Spleen (tissue), 13 donors: ENCODE measurements at places on chromosomes 16 and 17. TPM values are rescaled to one million over a fixed set of nuclear protein-coding genes. Genes with fewer than 3 reads are reported as not detected.

DNA sequence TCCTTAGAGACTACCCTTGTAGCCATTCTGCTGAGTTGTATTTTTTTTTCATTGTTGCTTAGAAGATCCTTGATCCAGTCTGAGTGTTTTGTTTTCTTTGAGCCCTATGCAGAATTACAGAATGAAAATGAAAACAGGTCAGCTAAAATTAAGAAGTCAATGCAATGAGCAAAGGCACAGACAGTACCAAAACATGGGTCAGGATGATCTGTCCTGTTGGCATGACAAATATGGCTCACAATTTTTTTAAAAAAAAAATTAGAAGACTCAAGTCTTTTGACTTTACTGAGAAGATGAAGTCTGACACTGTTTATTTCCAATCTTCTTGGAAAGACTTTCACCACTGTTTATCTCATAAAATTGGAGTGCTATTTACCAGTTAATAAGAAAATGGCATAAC lies 32.4 kb downstream of the KCNJ16 start:
- no peaks in the 10 kb centered on the region for H3K27me3 ChIP-seq
- H3K36me3 ChIP-seq: no peaks in the 10 kb centered on the region
- H3K4me1 ChIP-seq: peaks cover 18% of the 10 kb centered on the region
- no peak overlapping the region for H3K27ac ChIP-seq
- DNase-seq: no peak

The ZNF652 gene
- total RNA-seq: 64.7 TPM

GRCh38 chr17:61221597-61222471 lies 177.8 kb upstream of the TBX2 start:
- H3K4me3 ChIP-seq: no peak overlapping the region
- DNase-seq: no peak
- peak overlapping the region; percentile 67 for H3K27ac ChIP-seq
- H3K4me1 ChIP-seq: peaks cover 35% of the 10 kb centered on the region
- no peaks in the 10 kb centered on the region for H3K36me3 ChIP-seq

The SLFN14 gene
- total RNA-seq: 0.52 TPM

DNA sequence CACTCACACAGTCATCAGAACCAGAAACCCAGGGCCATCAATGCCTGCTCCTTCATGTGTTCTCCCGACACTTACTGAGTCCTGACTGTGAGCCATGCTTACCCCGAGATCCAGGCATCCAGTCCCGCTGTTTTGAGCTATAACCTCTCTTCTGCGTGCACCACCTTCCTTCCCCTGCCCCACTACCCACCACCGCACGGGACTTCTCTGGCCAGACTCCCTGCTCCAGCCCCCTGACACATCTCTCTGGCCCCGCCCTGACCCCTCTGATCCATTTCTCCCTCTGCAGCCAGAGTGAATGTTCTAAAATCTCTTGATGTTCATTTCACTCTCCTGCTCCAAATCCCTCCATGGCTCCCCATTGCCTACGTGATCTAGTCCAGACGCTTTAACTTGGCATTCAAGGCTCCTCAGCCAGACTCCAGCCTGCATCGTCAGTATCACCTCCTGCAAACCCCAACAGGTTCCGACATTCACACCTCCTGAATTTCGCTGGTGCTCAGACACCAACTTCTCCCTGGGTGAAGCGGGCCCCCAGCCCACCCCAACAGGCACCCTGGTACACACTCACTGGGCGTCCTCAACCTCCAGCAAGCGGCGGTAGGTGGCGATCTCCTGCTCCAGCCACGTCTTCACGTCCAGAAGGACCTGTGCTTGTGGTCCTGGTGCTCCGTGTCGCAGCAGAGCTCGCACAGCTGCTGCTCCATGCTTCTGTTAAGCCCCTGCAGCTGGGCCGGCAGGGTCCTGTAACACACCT lies 3.1 kb upstream of the KRT17 start:
- DNase-seq: peak; percentile 58
- H3K4me1 ChIP-seq: no peaks in the 10 kb centered on the region
- no peaks in the 10 kb centered on the region for H3K27me3 ChIP-seq
- no peaks in the 10 kb centered on the region for H3K36me3 ChIP-seq
- no peak overlapping the region for H3K27ac ChIP-seq

The ERAL1 gene
- total RNA-seq: 38.8 TPM

The RCVRN gene
- 0.26 TPM for total RNA-seq

- H3K4me3 ChIP-seq: peak overlapping the region; percentile 60
- H3K27me3 ChIP-seq: no peaks in the 10 kb centered on the region
- H3K36me3 ChIP-seq: no peaks in the 10 kb centered on the region
- peak; percentile 78 for DNase-seq
These were observed 333 bp upstream of the NOG start for GRCh38 chr17:56593086-56593645.

The ZNF689 gene
- 12.0 TPM for total RNA-seq

- no peaks in the 10 kb centered on the region for H3K36me3 ChIP-seq
- no peak for DNase-seq
- no peak overlapping the region for H3K4me3 ChIP-seq
- H3K27ac ChIP-seq: no peak overlapping the region
These were observed 7.3 kb downstream of the CDH13 start for GRCh38 chr16:82633964-82634600.

DNA sequence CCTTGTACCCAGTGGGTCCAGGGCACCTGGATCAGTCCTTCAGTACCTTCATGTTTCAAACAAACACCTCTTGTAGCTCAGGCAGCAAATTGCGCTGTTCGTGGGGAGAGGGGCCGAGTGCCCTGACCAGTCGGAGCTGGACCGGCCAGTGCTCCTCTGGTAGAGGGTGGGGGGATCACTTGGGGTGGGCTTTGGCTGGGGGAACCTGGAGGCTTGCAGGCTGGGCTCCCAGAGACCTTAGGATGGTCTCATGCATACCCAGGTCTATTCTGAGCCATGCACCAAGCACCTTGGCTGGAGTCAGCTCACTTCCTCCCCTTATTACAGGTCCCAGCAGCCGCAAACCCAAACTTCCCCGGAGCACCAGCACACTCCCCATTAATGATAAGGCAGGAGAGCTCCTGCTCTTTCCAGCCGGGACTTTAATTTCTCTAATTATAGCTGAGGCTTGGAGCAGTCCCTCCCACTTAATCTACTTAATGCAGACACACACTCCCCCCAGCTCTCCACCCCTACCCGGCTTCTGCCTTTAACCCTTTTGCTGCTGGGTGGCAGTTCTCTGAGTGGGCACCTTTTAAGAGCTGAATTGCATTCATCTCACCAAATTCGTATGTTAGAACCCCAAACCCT lies 26.3 kb upstream of the MGAT5B start:
- DNase-seq: no peak
- no peak overlapping the region for H3K27ac ChIP-seq
- no peaks in the 10 kb centered on the region for H3K36me3 ChIP-seq
- H3K4me1 ChIP-seq: no peaks in the 10 kb centered on the region

DNA sequence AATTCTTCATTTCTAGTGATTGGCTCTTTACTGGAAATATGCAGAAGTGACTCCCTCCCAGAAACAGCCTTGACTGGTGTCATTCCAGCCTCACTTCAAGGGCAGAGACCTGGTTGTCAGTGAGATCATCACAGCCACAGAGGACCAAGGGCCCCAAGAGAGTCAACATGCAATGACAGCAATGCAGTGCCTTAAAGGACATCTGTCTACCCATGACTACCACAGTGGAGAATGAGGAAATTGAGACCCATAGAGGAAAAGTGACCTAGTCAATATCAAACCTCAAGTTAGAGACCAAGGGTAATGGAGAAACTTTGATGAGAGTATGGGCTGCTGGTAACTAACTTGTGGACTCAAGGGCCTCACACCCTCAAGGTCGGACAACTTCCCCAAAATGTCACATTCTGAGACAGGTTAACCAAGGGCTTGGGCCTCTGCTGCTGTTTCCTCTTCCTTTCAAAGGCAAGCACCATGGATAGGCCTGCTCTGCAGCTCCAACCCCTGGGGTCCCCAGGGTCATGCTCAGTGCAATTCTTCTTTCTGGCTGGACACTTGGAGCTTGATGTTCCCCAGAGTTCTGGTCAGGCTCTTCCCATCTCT lies 11.3 kb downstream of the NOG start:
- no peaks in the 10 kb centered on the region for H3K4me1 ChIP-seq
- no peak overlapping the region for H3K4me3 ChIP-seq
- no peaks in the 10 kb centered on the region for H3K36me3 ChIP-seq

- DNase-seq: no peak
- H3K27me3 ChIP-seq: no peaks in the 10 kb centered on the region
- H3K27ac ChIP-seq: no peak overlapping the region
- H3K4me3 ChIP-seq: no peak overlapping the region
These were observed 10.5 kb downstream of the ITGB3 start for GRCh38 chr17:47264166-47264565.

DNA sequence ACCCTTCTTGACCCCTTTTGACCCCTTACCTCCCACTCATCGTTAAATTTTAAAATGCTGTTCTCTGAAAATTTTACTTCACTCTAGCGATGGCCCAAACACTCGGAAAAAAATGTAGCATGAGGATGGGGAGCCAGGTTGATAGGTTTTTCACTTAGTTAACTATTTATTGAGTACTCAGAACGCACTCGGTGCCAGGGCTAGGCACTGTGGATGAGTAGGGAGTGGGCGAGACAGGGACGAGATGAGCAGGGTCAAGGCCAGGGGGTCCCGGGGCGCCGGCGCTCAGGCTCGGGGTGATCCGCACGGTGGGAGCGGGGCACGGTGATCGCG lies 392 bp downstream of the ZSCAN32 start:
- H3K4me1 ChIP-seq: peaks cover 42% of the 10 kb centered on the region
- no peaks in the 10 kb centered on the region for H3K36me3 ChIP-seq
- no peak for DNase-seq
- peak overlapping the region; percentile 74 for H3K4me3 ChIP-seq

The HSPB9 gene
- not detected for total RNA-seq

- H3K27ac ChIP-seq: no peak overlapping the region
- no peak for DNase-seq
- no peaks in the 10 kb centered on the region for H3K27me3 ChIP-seq
- H3K4me3 ChIP-seq: no peak overlapping the region
- H3K4me1 ChIP-seq: no peaks in the 10 kb centered on the region
These were observed 163.5 kb downstream of the CCT6B start for GRCh38 chr17:34797720-34798119.

The CNTNAP4 gene
- total RNA-seq: 0.23 TPM

- H3K27ac ChIP-seq: no peak overlapping the region
- H3K36me3 ChIP-seq: no peaks in the 10 kb centered on the region
- no peaks in the 10 kb centered on the region for H3K4me1 ChIP-seq
- no peak for DNase-seq
- no peaks in the 10 kb centered on the region for H3K27me3 ChIP-seq
These were observed 65.7 kb upstream of the KSR1 start for GRCh38 chr17:27390540-27390939.

GRCh38 chr17:10197362-10197720 lies 1.1 kb downstream of the GAS7 start:
- peak overlapping the region; percentile 79 for H3K4me3 ChIP-seq
- H3K27me3 ChIP-seq: peaks cover 28% of the 10 kb centered on the region
- H3K27ac ChIP-seq: peak overlapping the region; percentile 81
- peaks cover 30% of the 10 kb centered on the region for H3K4me1 ChIP-seq

DNA sequence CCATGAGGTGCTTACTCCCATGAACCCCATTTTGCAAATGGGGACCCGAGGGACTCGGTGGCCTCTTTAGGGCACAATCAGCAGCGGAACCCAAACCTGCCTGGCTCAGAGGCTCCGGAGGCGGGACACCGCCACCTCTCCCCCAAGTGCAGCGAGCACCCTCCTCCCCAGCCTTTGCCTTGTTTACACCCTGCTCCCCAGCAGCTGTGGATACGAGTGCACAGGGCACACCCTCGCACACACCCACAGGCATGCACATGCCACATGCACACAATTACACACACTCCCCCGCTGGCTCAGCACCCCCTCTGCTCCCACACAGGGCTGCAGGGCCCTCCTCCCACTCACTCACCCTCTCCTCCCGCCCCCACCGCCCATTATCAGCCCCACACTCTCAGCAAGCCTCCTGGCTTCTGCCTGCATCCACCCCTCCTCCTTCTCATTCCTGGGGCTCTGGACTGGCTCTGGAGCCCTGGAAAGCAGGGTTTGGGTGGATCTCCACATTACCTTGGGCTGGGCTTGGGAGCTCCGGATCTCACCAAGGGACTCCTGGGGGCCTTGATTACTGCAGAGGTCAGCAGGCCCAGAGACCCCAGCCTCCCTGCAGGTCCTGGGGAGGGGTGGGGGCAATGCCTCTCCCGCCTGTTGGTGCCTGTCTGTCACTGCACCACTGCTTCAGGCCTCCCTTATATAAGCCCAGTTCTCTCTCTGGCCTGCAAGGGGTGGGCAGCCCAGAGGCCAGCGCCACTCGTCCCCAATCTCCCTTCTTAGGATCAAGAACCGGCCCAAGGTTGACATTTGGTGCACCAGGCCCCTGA lies 6.4 kb downstream of the PDK2 start:
- no peak for DNase-seq
- H3K4me1 ChIP-seq: peaks cover 41% of the 10 kb centered on the region
- H3K27ac ChIP-seq: peak overlapping the region; percentile 51
- no peak overlapping the region for H3K4me3 ChIP-seq
- no peaks in the 10 kb centered on the region for H3K27me3 ChIP-seq

The SCNN1B gene
- total RNA-seq: 3.5 TPM

DNA sequence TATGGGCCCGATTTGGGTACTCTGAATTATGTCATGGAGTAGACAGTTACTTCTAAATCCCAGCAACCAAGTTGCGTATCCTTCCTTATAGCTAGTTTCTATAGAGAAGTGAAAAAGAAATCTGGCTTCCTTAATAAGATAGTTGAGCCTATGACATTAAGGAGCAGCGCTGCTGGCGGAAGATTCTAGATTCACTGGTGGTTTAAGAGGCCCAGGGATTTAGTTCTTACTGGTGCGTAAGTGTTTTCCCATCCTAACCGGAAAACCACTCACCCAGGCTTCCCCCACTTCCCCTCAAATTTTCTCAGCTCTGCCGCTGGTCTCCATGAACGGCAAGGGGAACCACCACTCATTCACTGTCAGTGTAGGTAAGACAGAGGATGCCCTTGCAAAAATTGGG lies 230.4 kb downstream of the CPPED1 start:
- DNase-seq: peak; percentile 52
- H3K4me1 ChIP-seq: peaks cover 6% of the 10 kb centered on the region
- no peak overlapping the region for H3K4me3 ChIP-seq
- H3K27ac ChIP-seq: no peak overlapping the region
- H3K27me3 ChIP-seq: no peaks in the 10 kb centered on the region

DNA sequence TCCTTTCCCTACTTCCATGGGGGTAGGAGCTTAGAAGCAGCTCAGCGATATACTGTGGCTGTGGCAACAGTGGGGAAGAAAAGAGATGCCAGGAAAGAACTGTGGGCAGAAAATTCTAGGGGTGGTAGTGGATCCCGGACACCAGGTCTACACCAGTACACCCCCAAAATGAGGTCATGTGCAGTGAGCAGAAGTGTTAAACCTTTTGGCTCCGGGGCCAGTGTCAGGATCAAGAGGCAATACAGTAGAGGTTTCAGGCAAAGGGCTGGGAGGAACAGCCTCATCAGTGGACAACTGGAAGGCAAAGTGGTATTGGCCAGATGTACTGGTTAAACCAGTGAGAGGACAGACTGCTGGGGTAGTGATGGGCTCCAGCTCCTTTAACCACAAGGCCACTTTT lies 163.1 kb upstream of the CCL2 start:
- no peak overlapping the region for H3K4me3 ChIP-seq
- no peaks in the 10 kb centered on the region for H3K4me1 ChIP-seq
- DNase-seq: no peak
- H3K27ac ChIP-seq: no peak overlapping the region
- H3K36me3 ChIP-seq: no peaks in the 10 kb centered on the region

- H3K27me3 ChIP-seq: no peaks in the 10 kb centered on the region
- no peak overlapping the region for H3K27ac ChIP-seq
- peaks cover 8% of the 10 kb centered on the region for H3K4me1 ChIP-seq
These were observed 23.7 kb downstream of the WIPF2 start for GRCh38 chr17:40242774-40243173.
